ENCODE measurements at places on chromosomes 5 and 9.
A peak's percentile ranks its signal among the peaks of the same experiment; 100 is the strongest.

DNA sequence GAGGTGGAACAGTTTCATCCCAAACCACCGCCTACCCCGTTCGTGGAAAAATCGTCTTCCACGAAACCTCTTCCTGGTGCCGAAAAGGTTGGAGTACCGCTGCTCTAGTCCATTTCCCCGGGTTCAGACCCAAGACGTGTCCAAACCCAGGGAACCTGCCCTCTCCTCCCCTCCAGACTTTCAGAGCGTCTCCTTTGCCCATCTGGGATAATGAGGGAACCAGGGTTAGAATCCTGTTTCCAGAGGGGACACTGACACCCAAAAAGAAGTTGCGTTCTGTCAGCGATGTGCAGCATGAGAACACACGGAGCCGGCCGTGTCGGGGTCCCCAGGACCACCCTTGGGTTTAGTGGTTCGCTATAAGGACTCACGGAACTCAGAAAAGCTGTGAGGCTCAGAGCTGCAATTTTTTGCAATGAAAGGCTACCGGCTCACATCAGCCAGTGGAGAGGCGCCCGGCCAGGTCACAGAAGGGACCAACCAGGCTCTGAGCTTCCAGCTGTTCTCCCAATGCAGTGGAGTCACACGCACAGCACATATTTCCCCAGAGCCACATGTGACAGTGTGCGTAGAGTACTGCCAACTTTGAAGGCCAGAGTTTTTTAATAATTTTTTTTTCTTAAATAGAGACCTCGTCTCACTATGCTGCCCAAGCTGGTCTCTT lies 19.4 kb downstream of the LAMC3 start:
- no peak for ATAC-seq

- ATAC-seq = peak; percentile 91
Measured at GRCh38 chr5:136053336-136054141, 24.8 kb downstream of the TGFBI start.

DNA sequence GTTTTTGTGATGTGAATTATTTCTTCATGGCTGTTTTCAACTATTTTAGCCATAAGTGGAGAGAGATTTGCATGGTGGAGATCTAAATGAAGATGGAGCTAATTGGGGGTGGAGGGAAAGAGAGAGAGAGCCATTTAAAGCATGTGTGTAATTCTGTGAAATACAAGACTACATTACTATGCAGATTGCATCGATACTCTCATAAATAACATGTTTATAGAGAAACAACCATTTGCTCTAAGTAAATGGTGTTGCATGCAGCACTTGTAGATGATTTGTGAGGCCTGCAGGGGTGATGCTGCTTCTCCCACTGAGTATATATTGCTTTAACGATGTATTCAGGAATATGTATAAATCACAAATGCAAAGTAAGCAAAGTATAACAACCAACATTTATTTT lies 270.2 kb upstream of the RIOK2 start:
- no peak for ATAC-seq

DNA sequence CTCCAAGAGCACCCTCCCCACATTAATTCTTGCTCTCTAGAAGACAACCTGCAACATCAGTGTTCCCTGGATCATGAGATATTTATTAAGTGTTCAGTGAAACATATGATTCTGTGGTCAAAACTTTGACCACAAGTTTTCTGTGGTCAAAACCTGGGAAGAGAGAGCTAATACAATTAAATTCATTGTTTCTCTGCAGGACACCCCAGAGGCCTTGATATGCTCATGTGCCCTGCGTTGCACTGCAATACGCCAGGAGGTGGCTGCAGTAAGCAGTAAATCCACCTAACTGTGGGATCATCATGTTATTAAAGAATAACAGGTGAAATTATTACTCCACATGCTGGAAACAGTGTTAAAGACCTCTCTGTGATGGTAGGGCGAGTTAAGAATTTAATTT lies 109.3 kb upstream of the SPDL1 start:
- ATAC-seq = no peak

DNA sequence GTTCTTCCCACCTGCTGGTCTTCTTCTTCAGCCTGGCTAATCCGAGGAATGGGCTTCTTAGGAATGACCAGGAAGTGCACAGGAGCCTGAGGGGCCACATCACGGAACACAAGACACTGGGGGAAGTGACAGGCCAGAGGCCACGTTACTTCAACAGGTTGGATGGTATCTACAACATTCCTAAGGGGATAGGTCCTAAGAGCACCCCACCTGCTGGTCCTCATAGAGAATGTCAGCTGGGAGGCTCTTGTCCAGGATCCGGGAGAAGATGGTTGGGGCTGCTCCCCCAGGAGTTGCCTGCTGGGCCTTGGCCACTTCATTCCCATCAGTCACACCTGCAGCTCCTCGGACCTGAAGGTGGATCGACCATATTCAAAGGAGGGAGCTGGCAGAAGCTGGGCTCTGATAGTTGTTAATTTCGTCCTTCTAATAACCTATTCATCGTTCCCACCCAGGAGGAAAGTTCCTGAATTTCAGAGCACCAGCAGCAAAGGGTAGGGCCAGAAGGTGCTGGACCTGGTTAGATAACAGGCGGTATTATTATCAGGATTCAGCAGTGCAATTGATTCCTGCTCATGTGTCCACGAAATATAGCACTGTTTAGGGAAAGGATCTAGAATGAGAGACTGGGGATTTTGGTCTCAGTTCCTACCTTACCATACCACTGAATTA lies 1.3 kb downstream of the HINT2 start:
- no peak for ATAC-seq

GRCh38 chr5:177065491-177065890 lies 21.2 kb upstream of the FGFR4 start:
- no peak for ATAC-seq

DNA sequence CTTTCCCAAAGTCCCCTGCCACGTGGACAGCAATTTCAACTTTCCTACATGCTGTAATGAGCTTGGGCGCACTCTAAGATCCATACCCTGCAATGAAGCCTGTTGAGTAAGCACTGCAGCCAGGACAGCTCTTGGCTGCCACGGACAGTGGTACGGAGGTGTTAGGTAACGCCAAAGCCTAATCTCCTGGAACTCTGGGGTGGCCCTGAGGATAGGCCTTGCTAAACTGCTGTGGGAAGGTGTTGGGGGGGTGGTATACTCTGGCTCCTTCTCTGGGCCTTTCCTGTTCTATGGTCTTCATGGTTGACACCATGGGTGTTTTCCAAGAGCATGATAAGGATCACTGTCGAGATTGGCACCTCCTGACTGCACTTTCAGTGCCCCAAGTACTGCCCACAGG lies 66.4 kb upstream of the PITX1 start:
- ATAC-seq = no peak

GRCh38 chr5:31913808-31914207 lies 260.3 kb downstream of the GOLPH3 start:
- peak; percentile 45 for ATAC-seq

DNA sequence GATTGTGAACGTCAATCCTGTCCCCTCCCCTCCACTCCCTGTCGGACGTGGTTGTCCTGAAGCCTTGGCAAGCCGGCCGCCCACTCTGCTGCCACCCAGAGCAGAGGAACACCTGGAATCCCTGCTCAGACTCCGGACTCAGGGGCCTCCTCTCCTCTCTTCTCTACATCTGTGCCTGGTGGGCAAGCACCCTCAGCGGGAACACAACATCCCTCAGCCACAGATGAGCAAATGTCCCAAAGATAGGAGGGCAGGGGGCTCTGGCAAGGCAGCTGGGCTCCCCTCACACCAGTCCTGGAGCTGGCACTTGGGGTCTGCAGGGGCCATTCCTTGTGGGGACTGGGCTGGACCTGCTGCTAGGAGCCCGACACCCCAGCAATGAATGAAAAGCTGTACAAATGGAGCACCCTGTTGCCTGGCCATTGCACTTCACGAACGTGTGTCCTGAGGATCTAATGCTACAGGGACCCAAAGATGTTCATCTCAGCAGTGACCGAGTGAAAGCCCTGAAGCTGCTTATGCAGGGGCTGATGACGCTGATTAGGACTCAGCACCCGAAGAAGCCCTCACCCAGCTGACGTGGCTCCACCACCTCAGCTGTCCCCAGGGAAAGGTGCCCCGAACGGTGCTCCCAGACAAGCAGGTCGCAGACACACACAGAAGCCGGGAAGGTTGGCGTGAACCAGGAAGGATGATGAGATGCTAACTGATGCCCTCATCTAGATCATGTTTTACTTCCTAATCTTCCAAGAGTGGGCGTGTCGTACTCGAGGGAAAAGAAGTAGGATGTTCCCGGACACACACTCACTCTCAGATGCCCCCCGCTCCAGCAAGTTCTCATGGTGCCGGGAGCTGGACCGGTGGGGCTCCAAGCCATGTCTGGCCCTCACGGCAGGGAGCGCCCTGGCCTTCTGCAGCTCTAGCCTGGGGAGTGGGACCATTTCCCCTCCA lies 177.0 kb upstream of the PPP1R26 start:
- no peak for ATAC-seq

GRCh38 chr5:158058208-158059120 lies 199.5 kb upstream of the CLINT1 start:
- ATAC-seq = peak; percentile 52

DNA sequence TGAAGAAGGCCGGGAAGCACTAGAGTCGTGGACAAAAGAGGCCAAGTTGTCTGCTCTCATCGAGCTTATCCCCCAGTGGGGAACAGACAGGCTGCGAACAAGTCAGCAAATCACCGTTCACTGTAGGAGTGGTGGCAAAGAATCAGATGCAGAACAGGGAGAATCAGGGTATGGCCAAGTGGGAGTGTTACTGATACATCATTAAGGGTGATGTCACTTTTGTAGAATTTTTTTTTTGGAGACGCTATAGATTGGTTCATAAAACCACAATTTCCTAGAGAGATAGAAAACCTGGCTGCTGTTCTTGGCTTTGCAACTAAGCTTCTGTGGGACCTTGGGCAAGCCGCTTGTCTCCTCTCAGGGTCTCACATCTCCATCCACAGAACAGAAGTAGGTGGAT lies 21.3 kb downstream of the SPRY4 start:
- no peak for ATAC-seq

- ATAC-seq = no peak
Measured at GRCh38 chr5:132528021-132528420, 15.3 kb downstream of the IL5 start.

GRCh38 chr9:83701286-83701685 lies 6.5 kb downstream of the UBQLN1 start:
- ATAC-seq = no peak

GRCh38 chr5:33793836-33794549 lies 97.8 kb downstream of the ADAMTS12 start:
- ATAC-seq = no peak

GRCh38 chr5:121296356-121296755 lies 555.3 kb upstream of the FTMT start:
- no peak for ATAC-seq

- ATAC-seq = peak; percentile 53
Measured at GRCh38 chr5:3659907-3660306, 64.3 kb downstream of the IRX1 start.

- ATAC-seq = no peak
Measured at GRCh38 chr9:78707080-78707479, 410.2 kb downstream of the PSAT1 start.

GRCh38 chr9:109504689-109505088 lies 6.6 kb upstream of the PTPN3 start:
- peak; percentile 43 for ATAC-seq

- ATAC-seq = no peak
Measured at GRCh38 chr9:109843641-109844040, 63.6 kb downstream of the PALM2AKAP2 start.

DNA sequence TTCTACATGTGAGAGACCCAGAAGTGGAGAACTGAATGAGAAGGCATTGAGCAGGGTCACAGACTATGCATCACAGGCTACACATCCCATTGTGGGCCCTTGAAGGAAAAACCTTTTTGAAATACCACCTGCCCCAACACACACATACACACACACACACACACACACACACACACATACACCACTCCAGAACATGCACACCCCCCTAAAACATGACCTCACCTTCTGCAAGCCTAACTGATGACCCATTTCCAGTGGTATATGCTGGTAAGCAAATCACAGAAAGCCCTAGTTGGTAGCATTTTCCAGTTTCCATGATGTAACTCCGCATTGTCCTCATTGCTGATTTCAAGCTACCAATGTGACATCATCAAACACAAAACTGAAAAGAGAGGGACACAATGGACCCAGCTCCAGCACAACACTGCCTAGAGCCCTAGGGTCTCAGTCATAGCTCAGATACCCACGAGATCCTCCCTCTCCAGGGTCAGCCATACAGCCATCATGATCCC lies 36.4 kb downstream of the THBS4 start:
- no peak for ATAC-seq

DNA sequence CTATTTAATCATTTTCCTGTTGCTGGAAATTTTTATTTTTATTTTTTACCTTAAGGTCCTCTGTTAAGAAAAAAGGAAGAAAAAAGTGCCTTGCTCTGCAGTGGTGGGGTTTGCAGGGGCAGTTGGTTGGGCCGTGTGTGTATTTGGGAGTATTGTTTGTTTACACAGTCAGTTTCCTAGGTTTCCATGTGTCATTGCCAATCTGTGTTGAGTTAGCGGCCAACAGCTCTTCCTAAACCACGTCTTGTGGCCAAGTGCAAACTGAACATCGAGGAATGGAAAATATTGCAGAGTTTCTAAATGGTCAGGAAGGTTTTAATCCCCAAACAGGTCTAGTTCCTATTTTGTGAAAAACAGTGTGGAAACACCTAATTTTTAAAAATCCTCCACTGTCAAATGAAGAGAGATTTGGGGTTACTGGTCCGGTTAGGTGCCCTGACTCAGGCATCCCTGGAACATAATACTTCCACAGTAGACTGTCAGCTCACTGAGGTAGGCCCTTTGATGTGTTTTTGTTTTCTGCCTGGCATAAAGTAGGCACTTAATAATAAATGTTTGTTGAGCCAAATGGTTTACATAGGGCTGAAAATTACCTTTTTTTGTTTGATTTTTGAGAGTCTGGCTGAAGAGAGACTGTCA lies 37.0 kb downstream of the MAMDC2 start:
- ATAC-seq = no peak

All from esophagus mucosa (tissue), 1 donor.